ENCODE measurements at places on chromosomes 4 and X.
A peak's percentile ranks its signal among the peaks of the same experiment; 100 is the strongest.

GRCh38 chrX:96244955-96245354, 439.7 kb upstream of the DIAPH2 start:
- no peak for DNase-seq

- DNase-seq: no peak
Measured at GRCh38 chr4:102319594-102319993, 25.7 kb downstream of the SLC39A8 start.

- no peak for DNase-seq
Measured at GRCh38 chr4:2944586-2945526, 18.4 kb downstream of the NOP14 start.

GRCh38 chr4:100981447-100982204, 365.7 kb downstream of the PPP3CA start:
- no peak for DNase-seq

- peak; percentile 39 for DNase-seq
Measured at GRCh38 chr4:123415977-123416376, 19.4 kb downstream of the SPRY1 start.

DNA sequence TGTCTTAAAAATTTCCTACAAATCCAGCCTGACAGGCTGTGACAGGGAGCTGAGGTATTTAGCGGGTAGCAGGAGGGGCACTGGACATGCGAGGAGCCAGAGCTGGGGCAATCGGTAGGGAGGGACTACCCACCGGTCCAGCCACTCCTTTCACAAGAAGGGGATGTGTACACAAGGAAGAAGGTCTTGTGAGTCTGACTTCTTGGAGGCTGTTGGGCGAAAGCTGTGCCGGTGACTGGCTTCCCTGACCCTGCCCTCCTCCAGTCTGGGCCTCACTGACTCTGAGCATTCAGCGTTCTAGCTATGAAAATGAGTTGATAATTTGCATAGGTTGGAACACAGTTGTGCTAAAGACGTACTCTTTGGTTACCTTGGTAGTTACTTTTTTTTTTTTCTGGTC, 12.7 kb upstream of the CXCL8 start:
- DNase-seq: no peak

- no peak for DNase-seq
Measured at GRCh38 chr4:3285558-3286334, 7.1 kb upstream of the RGS12 start.

DNA sequence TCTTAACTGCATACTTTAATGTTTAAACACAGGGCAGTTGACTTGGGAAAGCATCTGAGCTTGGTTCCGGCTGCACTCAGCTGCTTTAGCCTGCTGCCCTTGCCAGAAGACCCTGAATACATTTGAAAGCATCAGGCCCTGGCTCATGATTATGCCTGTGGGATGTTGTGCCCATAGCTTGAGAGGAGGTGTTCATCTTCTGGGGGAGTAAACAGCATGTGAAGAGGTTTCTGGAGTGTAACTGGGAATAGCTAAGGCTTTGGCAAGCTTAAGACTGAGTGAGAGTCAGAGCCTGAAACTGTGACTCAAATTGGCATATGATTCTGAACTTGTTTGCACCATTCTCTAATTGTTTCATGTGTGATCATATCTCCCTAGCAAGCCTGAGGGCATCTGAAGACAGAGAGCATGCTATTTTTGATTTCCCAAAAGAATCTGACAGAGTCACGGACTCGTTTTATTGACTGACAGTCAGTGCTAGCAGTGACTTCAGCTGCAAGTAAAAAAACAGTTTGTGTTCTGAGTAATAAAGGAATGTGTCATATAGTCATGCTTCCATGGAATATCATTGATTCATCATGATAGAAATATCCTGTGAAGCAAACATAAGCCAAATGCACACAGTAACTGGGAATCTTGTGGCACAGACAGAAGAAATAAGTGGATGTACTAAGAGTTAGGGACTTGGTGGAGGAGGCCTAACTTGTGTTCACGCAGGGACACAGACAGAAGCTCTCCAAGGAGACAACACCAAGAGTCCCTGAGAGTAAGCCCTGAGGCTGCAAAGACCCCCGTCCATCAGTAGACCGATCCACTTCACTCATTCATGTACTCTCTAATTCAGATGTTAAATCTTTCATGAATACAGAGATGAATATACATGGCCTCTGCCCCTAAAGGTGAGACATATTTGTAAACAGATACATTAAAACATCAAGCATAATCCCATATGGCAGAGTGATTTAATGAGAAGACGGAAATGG, 100.7 kb downstream of the SYNPO2 start:
- no peak for DNase-seq

- DNase-seq: no peak
Measured at GRCh38 chrX:155027509-155028066, 944 bp downstream of the FUNDC2 start.

DNA sequence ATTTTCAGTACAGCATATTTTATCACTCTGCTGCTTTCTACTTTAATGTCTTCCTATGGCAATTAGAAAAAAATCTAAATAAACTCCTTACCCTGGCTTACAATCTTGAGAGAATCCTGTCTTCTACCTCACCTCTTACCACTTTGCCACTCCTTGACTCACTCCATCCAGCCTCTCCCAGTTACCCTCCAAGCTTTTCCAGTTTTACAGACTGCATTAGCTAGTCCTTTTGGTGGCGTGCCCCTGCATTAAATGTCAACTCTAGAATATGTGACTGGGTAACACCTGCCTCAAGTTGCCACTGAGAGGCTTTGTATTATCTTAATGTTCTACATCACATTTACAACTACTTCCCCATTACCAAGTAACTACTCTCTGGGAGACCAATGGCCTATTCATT, 7.5 kb upstream of the CDKL2 start:
- DNase-seq: no peak

- no peak for DNase-seq
Measured at GRCh38 chr4:77714514-77714913, 104.7 kb downstream of the CNOT6L start.

DNA sequence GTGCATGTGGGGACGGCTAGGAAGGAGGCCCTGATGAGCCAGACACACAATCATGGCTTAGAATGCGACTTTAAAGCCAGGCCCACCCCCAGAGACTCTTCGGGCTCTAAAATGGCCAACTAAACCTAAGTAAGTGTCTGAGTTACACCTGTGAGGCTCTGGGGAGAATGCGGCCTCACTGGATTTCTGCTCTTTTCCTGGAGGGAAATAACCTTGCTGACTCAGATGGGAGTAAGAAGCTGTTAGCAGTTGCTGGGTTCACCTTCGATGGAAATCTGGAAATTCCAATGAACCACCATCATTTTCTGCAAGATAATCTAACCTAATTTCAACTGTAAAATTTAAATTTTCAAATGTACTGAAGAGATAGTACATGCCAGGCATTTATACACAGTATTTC, 97.6 kb upstream of the MAML3 start:
- DNase-seq: no peak

Measured in stimulated activated CD4-positive, alpha-beta T cell treated with anti-CD3 and anti-CD28 coated beads, Interleukin-2, amount 100 ng/mL, for 4 hours (primary cell).